Sigmoid colon (tissue), 7 donors: ENCODE measurements at places on chromosomes 12 and 14.

- peaks cover 52% of the 10 kb centered on the region for H3K4me1 ChIP-seq
- peaks cover 25% of the 10 kb centered on the region for H3K36me3 ChIP-seq
- peak overlapping the region; percentile 99 for H3K27ac ChIP-seq
- H3K4me3 ChIP-seq = no peak overlapping the region
- H3K27me3 ChIP-seq = no peaks in the 10 kb centered on the region
These were observed 85.3 kb downstream of the RFLNA start for GRCh38 chr12:124379938-124380754.

DNA sequence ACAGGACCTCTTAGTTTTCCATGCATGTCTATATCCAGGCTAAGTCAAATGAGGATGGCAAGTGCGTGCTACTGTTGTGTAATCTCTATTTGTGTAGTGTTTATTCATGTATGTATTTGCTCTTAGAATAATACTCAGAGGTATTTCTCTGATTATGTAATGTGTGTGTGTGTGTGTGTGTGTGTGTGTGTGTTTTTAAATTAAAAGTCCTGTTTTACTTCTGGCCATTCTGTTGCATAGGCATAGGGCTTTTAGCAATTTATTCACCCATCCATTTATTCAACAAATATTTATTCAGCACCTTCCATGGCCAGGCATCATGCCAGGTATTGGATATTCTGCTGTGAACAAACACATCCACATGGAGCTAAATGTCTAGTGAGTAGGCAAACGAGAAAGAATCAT is 63.5 kb downstream of the PELI2 start:
- no peak overlapping the region for H3K4me3 ChIP-seq
- H3K27me3 ChIP-seq = no peaks in the 10 kb centered on the region
- H3K36me3 ChIP-seq = no peaks in the 10 kb centered on the region
- no peak overlapping the region for H3K27ac ChIP-seq
- H3K4me1 ChIP-seq = peaks cover 6% of the 10 kb centered on the region

DNA sequence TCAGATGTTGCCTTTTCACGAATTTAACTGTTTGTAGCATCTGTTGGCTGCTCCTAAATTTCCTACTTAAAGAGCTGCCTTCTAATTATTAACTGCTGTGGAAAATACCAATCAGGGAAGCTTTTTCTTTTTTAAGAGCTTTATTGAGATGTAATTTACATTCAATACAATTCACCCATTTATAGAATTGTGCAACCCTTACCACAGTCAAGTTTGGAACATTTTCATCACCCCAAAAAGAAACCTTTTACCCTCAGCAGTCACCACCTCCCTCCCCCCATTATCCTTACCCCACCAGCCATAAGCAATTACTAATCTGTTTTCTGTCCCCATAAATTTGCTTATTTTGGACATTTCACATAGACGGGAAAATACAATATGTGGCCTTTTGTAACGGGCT is 1.4 kb downstream of the PCNX4 start:
- no peak for DNase-seq
- H3K27me3 ChIP-seq = no peaks in the 10 kb centered on the region
- peak overlapping the region; percentile 58 for H3K4me3 ChIP-seq
- peaks cover 23% of the 10 kb centered on the region for H3K4me1 ChIP-seq

GRCh38 chr14:91005716-91006115 is 54.7 kb downstream of the RPS6KA5 start:
- H3K4me3 ChIP-seq = no peak overlapping the region
- no peaks in the 10 kb centered on the region for H3K36me3 ChIP-seq
- no peak for DNase-seq
- H3K4me1 ChIP-seq = peaks cover 54% of the 10 kb centered on the region
- H3K27me3 ChIP-seq = no peaks in the 10 kb centered on the region

DNA sequence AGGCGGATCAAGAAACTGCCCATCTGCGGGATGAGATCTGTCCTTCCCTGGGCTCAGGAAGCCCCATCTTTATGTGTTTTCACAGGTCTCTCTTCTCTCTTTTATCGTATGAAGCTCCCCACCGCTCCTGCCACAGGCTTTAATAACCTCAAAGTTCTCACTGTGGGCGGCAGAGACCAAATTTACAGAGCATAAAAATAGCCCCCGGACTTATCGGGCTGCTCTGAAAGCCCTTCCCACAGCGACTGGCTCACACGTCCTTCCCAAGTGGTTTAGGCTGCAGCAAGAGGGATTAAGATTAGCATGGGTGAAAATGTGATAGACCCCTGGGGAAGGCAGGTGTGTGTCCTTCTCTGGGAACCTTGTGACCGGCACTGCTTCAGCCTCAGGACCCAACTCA is 47.8 kb downstream of the TESC start:
- H3K36me3 ChIP-seq = no peaks in the 10 kb centered on the region
- H3K4me1 ChIP-seq = peaks cover 7% of the 10 kb centered on the region
- H3K4me3 ChIP-seq = no peak overlapping the region
- DNase-seq = no peak

DNA sequence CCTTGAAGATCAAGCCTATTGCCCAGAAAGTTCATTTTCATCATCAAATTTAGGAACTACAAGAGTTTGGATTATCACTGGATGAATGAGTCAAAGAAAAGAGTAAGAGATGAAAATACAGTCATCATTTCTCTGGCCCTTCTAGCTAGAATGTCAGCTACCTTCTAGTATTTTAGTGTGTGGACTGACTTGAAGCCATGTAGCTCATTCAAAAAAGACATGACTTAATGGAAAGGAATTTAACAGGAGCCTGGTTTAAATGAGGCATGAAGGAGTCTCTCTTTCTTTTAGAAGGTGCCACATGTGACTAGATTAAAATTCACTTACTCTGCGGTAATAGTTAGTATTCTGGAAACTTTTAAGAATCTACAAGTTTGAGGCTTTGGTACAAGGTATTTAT is 7.1 kb downstream of the PTHLH start:
- no peak overlapping the region for H3K4me3 ChIP-seq
- H3K4me1 ChIP-seq = peaks cover 26% of the 10 kb centered on the region
- no peaks in the 10 kb centered on the region for H3K36me3 ChIP-seq
- H3K27me3 ChIP-seq = peaks cover 57% of the 10 kb centered on the region

GRCh38 chr14:35952584-35952983 is 126.4 kb downstream of the BRMS1L start:
- no peaks in the 10 kb centered on the region for H3K27me3 ChIP-seq
- DNase-seq = no peak
- no peaks in the 10 kb centered on the region for H3K36me3 ChIP-seq
- H3K4me3 ChIP-seq = no peak overlapping the region
- H3K4me1 ChIP-seq = peaks cover 5% of the 10 kb centered on the region

GRCh38 chr14:36394593-36394992 is 74.2 kb upstream of the MBIP start:
- no peaks in the 10 kb centered on the region for H3K4me1 ChIP-seq
- H3K36me3 ChIP-seq = no peaks in the 10 kb centered on the region
- DNase-seq = no peak
- H3K27me3 ChIP-seq = no peaks in the 10 kb centered on the region
- H3K27ac ChIP-seq = no peak overlapping the region

DNA sequence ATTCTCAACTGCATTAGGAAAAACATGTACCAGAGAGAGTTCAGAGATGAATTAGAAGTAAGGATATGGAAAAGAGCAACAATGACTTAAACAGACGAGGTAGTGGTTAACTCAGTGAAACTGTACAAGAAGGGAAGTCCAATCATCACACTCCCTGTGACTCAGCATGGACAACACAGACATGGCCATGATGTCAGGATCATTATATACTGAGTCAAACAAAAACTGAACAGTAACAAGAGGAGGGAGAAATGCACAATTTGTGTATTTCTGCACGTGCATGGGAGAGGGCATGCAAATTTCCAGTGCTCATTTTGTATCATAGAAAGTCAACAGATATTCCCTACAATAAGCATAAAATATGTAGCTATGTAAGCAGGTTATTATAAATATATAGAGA is 1037.8 kb downstream of the BCL11B start:
- no peaks in the 10 kb centered on the region for H3K36me3 ChIP-seq
- no peaks in the 10 kb centered on the region for H3K4me1 ChIP-seq
- no peak for DNase-seq
- H3K4me3 ChIP-seq = no peak overlapping the region
- peaks cover 9% of the 10 kb centered on the region for H3K27me3 ChIP-seq

DNA sequence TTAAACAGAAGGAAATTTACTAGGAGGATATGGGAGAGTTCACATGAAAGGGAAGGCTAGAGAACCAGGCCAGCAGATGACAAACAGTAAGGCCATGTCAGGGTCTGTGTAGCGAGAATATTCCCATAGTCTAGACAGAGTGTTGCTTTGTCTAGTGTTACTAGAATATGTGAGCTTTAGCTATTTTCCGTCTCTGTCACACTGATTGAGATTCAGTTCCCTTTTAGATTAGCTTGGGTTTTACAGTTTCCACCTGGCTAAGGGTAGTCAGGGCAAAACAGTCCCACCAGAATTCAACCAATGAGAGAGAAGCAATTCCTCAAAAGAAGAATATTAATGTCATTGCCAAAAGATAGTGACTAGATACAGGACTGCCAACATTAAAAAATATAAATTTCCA is 82.8 kb upstream of the MDM1 start:
- peaks cover 3% of the 10 kb centered on the region for H3K4me1 ChIP-seq
- DNase-seq = no peak
- H3K27ac ChIP-seq = no peak overlapping the region
- no peaks in the 10 kb centered on the region for H3K36me3 ChIP-seq
- no peak overlapping the region for H3K4me3 ChIP-seq
- no peaks in the 10 kb centered on the region for H3K27me3 ChIP-seq

DNA sequence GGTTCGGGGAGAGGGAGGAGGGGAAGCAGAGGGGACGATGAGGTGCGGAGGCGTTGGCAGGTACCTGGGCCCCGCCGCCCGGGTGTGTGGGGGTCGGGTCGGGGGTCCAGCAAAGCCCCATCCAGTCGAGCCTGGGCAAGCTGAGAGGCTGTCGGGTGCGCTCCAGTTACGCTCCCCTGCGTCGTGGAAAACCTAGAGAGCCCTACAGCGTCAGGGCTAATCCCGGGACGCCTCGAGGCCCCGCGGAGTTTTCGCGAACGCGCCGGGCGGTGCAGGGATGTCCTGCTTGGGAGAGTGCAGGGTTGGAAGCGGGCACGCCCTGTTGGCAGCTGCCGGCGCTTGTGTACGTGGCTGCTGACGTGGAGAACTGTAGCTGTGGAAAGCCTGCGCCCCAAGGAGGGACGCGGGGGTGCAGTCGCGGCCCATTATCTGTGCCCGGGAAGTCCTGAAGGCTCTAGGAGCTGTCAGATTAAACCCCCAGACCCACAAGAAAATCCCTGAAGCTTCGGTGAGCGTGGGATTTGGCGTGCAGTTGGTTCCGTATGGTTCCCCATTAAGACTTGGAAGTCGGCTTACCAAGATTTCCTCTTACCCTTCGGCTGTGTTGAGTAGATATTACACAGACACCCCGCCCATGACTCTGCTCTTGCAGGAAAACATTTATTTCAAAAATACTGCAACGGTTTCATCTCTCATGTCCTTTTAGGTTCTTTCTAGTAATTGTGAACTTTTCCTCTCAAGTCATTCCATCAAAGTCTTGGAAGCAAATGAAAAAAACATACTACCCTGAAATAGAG is 11.3 kb upstream of the SLC38A2 start:
- peak; percentile 98 for DNase-seq
- H3K36me3 ChIP-seq = no peaks in the 10 kb centered on the region
- H3K4me3 ChIP-seq = peak overlapping the region; percentile 77
- peaks cover 58% of the 10 kb centered on the region for H3K4me1 ChIP-seq

GRCh38 chr12:39966721-39967120 is 139.2 kb downstream of the SLC2A13 start:
- no peak overlapping the region for H3K4me3 ChIP-seq
- no peaks in the 10 kb centered on the region for H3K36me3 ChIP-seq
- no peaks in the 10 kb centered on the region for H3K27me3 ChIP-seq
- no peak for DNase-seq
- no peak overlapping the region for H3K27ac ChIP-seq

DNA sequence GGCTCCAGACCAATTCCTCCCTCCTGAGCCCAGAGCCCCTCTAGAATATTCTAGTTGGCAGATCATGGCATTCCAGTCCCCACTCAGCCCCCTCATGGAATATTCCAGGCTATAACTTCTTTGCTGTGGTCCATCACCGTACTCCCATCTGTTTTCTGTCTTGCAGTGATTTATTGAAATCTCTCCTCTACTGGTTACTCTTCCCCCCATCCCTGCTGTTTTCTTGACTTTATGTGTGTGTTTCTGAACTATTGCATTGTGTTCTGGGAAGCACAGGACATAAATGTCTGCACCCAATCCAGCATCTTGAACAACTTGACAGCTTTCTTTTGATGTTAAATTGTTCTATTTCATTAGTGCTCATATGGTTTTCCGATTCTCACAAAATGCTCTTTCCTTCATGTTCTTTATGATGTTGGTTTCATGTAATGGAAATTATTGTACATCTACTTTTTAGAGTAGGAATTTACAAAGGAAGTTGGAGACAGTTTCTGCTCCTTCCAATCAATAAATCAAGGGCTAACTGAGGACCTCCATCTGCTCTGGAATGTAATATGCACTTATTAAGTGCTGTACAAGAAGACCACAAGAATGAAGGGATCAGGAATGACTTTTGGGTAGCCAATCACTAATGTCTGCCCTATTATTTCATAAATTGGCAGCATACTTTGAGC is 26.3 kb downstream of the PDE6H start:
- H3K4me3 ChIP-seq = no peak overlapping the region
- no peaks in the 10 kb centered on the region for H3K27me3 ChIP-seq

- no peak overlapping the region for H3K4me3 ChIP-seq
- DNase-seq = no peak
- peaks cover 97% of the 10 kb centered on the region for H3K4me1 ChIP-seq
- H3K36me3 ChIP-seq = peaks cover 7% of the 10 kb centered on the region
- H3K27ac ChIP-seq = peak overlapping the region; percentile 94
These were observed 104.7 kb downstream of the RFLNA start for GRCh38 chr12:124399622-124400021.

DNA sequence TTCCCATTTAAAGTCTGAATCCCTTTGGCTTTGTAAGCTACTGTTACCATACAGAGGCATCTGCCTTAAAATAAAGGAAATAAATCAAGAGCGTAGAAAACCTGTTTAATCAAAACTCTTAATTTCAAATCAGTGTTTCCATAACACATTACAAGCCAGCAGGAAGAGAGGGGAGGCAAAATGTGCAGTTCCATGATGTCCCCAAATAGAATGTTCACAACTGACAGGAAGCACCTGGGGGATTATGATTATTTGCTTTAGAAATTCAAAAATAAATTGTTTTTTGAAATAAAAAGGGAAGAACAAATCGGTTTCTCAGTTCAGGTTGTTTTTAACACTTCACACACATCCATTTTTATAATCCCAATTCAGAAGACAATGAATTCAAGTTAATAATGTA is 21.4 kb downstream of the SOCS2 start:
- no peaks in the 10 kb centered on the region for H3K27me3 ChIP-seq
- DNase-seq = no peak
- H3K4me1 ChIP-seq = peaks cover 13% of the 10 kb centered on the region
- peak overlapping the region; percentile 80 for H3K27ac ChIP-seq
- no peak overlapping the region for H3K4me3 ChIP-seq

- no peak overlapping the region for H3K4me3 ChIP-seq
- H3K27me3 ChIP-seq = peaks cover 20% of the 10 kb centered on the region
These were observed 11.9 kb upstream of the TNFAIP2 start for GRCh38 chr14:103111232-103111868.

- no peak overlapping the region for H3K27ac ChIP-seq
- no peaks in the 10 kb centered on the region for H3K4me1 ChIP-seq
- DNase-seq = no peak
- H3K4me3 ChIP-seq = no peak overlapping the region
These were observed 7.6 kb upstream of the RAB21 start for GRCh38 chr12:71746974-71747611.
